Memory B cell (primary cell): ENCODE measurements at places on chromosomes 2 and 18.

- DNase-seq: no peak
- H3K36me3 ChIP-seq: no peaks in the 10 kb centered on the region
- H3K27ac ChIP-seq: no peak overlapping the region
- H3K4me3 ChIP-seq: no peak overlapping the region
- no peaks in the 10 kb centered on the region for H3K4me1 ChIP-seq
- no peaks in the 10 kb centered on the region for H3K27me3 ChIP-seq
Observed at GRCh38 chr18:6563896-6564295, 149.2 kb upstream of the L3MBTL4 start.

DNA sequence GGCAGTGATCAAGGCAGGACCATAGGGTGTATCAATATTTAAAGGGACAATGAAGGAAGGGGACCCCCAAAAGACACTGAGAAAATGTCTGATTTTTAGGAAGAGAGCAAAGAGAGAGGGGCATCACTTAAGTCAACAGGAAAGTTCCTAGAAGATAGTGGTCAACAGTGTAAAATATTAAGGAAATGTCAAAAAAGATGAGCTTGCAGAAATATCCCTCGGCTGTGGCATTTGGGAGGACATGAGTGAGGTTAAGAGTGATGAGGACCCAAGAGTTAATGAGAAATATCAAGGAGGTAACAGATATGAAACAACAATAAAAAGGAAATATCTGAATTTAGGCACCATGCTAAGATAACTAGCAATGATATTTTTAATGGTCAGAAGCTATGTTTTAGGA is 339.6 kb downstream of the TGIF1 start:
- peaks cover 15% of the 10 kb centered on the region for H3K27me3 ChIP-seq
- H3K36me3 ChIP-seq: no peaks in the 10 kb centered on the region
- no peak overlapping the region for H3K4me3 ChIP-seq
- no peak overlapping the region for H3K27ac ChIP-seq

GRCh38 chr2:217419055-217419671 is 559.3 kb upstream of the TNP1 start:
- DNase-seq: no peak
- H3K27me3 ChIP-seq: no peaks in the 10 kb centered on the region
- no peaks in the 10 kb centered on the region for H3K4me1 ChIP-seq
- no peak overlapping the region for H3K4me3 ChIP-seq
- no peak overlapping the region for H3K27ac ChIP-seq

DNA sequence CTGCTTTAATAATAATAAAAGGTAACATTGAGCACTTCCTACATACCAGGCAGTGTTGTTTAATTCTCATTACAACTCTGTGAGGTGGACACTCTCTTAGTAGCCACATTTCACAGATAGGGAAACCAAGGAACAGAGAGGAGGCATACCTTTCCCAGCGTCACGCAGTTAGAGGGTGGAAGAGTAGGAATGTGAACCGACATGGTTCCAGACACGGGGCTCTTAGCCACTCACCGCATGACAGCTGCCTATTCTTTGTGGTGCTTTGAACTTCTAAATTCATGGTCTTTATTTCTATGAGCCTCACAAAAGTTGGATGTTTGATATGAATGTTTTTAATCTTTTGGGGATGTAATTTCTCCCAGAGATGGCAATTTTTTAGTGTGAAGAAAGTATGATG is 76.0 kb downstream of the OSBPL6 start:
- H3K4me3 ChIP-seq: no peak overlapping the region
- H3K27ac ChIP-seq: no peak overlapping the region
- no peak for DNase-seq
- H3K27me3 ChIP-seq: peaks cover 3% of the 10 kb centered on the region
- H3K4me1 ChIP-seq: no peaks in the 10 kb centered on the region
- no peaks in the 10 kb centered on the region for H3K36me3 ChIP-seq

GRCh38 chr18:60259052-60259681 is 113.4 kb downstream of the MC4R start:
- peaks cover 2% of the 10 kb centered on the region for H3K27me3 ChIP-seq
- H3K4me3 ChIP-seq: no peak overlapping the region
- DNase-seq: no peak
- no peak overlapping the region for H3K27ac ChIP-seq
- no peaks in the 10 kb centered on the region for H3K36me3 ChIP-seq

DNA sequence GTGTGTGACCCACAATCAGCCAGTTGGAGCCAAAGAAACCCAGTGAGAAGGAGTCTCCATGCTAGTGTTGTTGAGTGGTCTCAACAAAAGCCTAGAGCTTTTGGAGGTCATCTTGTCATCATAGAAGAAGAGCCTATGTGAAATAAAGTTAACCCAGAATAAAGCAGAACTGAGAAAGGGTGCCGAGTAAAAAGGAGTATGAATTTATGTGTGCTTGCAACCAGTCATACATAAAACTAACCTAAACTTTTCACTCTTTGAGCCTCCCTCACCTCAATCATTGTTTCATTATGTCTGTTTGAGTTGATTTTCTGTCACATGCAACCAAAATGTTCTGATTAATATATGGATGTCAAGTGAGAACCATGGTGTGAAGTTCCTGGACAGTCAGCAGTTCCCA is 599.3 kb upstream of the ZEB2 start:
- H3K27me3 ChIP-seq: no peaks in the 10 kb centered on the region
- no peak overlapping the region for H3K27ac ChIP-seq
- no peak for DNase-seq
- H3K36me3 ChIP-seq: no peaks in the 10 kb centered on the region

DNA sequence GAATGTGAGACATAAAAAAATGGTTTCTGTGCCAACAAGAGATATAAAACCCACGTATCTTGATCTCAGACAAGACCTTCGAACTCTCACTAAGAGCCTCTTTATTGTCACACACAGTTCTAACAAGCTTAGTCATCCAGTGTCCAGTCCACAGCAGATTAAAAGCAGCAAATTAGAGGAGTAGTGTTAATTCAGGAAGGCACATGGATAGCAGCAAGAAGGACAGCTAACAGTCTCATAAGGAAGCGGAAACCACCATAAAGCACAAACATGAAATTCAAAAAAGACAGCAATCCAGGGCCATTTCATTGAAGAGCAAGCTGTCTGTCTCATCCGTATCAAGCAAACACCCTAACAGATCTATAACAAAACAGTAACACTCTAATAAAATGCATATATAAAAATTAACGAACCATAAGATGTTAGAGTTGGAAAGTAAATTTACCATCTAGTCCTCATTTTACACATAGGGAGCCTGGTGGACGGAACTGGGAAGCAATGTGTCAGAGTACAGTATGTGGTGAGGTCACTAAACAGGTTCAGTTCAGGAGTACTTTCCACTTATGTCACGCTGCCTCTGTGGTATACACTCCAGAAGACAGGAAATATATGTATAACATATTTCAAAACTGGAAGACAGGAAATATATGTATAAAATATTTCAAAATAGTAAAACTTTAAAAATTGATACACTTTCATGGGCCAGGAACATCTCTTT is 18.3 kb downstream of the AAK1 start:
- no peak overlapping the region for H3K27ac ChIP-seq
- peaks cover 5% of the 10 kb centered on the region for H3K27me3 ChIP-seq
- H3K4me3 ChIP-seq: no peak overlapping the region
- H3K4me1 ChIP-seq: no peaks in the 10 kb centered on the region
- no peak for DNase-seq
- H3K36me3 ChIP-seq: no peaks in the 10 kb centered on the region

DNA sequence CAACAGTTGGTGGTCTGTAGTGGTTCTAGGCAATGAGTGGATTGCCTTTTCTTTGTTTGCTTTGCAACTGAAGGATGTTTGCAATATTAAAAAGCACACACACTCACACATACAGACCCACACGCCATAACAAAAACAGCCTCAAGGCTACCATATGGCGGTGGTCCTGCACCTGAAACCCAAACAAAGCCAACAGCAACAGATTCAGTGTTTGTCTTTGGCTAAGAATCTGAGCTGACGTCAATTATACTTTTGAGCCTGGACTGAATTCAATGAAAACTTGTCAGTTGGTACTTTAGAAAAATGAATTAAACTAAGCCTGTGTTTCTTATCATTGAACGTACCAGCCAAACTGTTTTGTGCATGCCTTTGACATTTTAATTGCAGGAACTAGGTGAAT is 65.0 kb upstream of the NYAP2 start:
- H3K4me3 ChIP-seq: no peak overlapping the region
- H3K27ac ChIP-seq: no peak overlapping the region
- no peaks in the 10 kb centered on the region for H3K4me1 ChIP-seq
- peaks cover 1% of the 10 kb centered on the region for H3K27me3 ChIP-seq
- DNase-seq: no peak

DNA sequence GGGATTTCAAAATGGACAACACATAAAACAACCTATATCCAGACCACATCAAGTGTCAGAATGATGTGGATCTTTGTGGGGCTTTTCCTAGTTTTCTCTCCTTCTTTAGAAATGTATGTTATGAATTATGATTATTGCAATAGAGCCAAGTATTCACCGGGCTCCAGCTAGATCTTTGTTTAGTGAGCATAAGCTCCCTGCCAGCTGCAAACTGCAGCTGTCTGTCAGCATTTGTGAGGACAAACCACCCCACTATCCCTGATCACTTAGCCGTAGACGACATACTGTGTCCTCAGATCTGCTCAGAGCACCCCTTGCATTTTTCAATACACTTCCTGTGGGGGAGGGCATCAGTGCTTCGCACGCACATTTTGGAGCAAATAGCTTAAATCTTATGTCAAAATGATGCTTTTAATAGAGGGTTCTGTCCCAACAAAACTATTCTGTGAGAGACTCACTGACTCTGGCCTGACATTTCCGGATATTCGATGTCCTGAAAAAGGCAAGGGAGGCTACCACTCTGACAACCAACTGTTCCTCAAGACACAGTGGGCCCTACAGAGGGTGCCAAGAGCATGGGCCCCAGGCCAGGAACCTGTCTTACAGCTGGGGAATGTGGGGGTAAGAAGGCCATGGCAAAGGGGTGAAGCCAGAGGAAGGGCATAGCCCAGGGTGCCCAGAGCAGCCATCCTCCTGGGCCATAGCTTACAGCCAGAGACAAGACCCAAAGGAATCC is 346.0 kb downstream of the ARHGAP15 start:
- no peak overlapping the region for H3K27ac ChIP-seq
- DNase-seq: no peak
- peaks cover 34% of the 10 kb centered on the region for H3K36me3 ChIP-seq
- H3K4me1 ChIP-seq: peaks cover 20% of the 10 kb centered on the region

GRCh38 chr2:142877216-142877838 is at the start of gene KYNU:
KYNU (plus strand) TSS chr2:142877664; CDS start chr2:142885368, 7,704 bp downstream.
- H3K4me3 ChIP-seq: peak within 1 kb of the TSS; percentile 86
- no peaks in the 10 kb centered on the region for H3K27me3 ChIP-seq
- DNase-seq: peak; percentile 44

DNA sequence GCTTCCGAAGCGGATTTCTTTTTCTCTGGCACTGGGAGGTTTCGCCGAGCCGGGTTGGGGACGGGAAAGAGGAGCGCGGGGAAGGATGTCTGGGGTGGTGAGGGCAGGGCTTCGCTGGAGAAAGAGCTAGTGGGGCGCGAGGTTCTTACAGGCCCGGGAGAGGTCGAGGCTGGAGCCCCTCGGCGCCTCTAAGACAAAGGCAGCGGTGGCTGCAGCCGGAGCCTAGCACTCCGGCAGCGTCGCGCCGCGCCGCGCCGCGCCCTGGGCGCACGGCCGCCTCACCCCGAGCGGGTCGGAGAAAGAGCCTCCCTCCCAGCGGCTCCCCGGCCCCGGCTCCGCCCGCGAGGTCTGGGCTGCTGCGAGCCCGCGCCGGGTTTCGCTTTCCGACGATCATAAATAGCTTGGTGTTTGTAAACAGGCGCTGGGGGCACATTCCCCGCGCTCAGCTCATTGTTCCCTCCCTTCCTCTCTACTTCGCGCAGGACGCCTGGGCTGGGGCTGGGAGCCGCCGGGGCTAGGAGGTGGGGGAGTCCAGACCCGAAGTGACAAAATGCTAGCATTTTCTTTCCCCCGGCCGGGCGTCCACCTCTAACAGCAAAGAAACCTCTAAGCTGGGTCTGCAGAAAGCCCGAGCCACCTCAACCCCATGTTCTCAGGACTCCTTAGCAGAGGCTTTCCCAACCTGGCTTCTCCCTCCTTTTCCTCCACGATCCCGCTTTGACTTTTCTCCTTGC is 813 bp upstream of the MEIS1 start:
- H3K4me1 ChIP-seq: peaks cover 17% of the 10 kb centered on the region
- peak overlapping the region; percentile 73 for H3K4me3 ChIP-seq
- H3K36me3 ChIP-seq: no peaks in the 10 kb centered on the region
- DNase-seq: no peak
- H3K27me3 ChIP-seq: peaks cover 28% of the 10 kb centered on the region

GRCh38 chr2:25257032-25257552 is 84.6 kb downstream of the DNMT3A start:
- H3K4me1 ChIP-seq: no peaks in the 10 kb centered on the region
- no peak for DNase-seq
- no peak overlapping the region for H3K27ac ChIP-seq

DNA sequence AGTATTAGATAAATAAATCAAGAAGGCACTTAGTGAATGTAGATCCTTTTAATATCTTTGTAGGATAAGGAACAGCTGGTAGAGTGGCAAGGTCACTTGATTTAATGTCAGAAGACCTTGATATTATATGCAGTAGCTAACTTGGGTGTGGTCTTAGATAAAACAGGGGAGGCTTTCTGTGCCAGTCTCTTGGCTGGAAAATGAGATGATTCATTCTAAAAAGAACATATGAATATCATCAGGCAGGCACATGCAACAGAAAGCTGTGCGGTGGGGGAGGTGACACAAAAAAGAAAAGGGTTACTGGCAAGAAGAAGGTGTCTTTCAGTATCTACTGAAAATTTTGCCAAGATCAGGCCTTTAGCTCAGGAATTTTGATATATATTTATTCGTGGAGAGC is 931.7 kb upstream of the CELF4 start:
- no peak overlapping the region for H3K4me3 ChIP-seq
- no peaks in the 10 kb centered on the region for H3K27me3 ChIP-seq
- no peak overlapping the region for H3K27ac ChIP-seq
- no peaks in the 10 kb centered on the region for H3K4me1 ChIP-seq
- no peaks in the 10 kb centered on the region for H3K36me3 ChIP-seq
- DNase-seq: no peak

DNA sequence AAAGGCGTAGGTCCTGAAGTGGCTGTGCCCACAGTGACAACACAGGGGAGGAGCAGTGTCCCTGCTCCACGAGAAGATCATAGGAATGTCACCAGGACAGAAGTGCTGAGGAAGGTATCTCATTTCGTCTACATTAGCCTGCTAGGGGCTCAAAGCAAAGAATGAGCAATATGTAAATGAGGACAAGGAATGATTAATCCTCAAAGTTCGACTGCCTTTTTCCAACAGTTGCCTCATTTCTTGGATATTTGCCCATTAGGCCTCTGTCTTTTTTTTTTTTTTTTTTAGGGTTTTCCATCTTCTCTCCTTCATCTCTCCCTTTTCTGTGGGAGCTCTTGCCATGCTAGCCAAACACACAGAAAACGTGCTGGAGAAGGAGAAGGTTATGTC is 105.2 kb upstream of the ARHGAP28 start:
- no peaks in the 10 kb centered on the region for H3K36me3 ChIP-seq
- no peaks in the 10 kb centered on the region for H3K27me3 ChIP-seq
- DNase-seq: no peak
- H3K27ac ChIP-seq: no peak overlapping the region
- no peak overlapping the region for H3K4me3 ChIP-seq
